AG09319 (cell line): ENCODE measurements at places on chromosomes 1 and 21.

DNA sequence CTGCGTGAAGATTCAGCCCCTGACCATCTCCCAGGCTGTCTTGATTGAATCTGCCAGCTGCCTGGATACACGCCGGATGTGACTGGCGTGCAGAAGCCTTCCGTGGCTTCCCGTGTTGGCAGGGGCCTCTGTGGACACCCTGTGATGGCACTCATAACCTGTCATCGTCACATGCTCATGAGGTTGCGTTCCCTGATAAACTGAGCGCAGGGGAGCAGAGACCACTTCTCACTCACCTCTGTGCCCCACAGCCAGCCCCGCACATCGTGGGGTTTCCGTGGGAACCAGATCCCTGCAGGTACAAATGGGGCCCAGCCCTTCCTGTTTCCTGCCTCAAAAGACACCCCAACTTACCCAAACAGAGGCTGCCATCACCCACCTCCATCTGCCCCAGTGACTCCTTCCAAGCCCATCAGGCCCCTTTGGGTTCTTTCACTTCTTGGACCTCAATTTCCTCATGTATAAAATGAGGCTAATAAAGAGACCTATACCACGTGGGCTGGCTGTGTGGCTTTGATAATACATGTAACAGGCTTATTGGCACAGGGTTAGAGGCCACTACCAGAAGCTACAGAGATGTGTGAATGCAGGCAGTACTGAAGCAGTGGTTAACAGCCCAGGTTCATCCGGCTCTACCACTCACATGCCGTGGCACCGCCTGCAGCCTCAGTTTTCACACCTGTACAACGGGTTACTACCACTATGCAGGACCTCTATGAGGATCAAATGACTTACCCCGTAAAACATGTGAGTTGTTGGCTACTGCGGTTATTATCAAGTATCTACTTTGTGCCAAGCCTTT is 23.6 kb downstream of the HTR6 start:
- DNase-seq = no peak

DNA sequence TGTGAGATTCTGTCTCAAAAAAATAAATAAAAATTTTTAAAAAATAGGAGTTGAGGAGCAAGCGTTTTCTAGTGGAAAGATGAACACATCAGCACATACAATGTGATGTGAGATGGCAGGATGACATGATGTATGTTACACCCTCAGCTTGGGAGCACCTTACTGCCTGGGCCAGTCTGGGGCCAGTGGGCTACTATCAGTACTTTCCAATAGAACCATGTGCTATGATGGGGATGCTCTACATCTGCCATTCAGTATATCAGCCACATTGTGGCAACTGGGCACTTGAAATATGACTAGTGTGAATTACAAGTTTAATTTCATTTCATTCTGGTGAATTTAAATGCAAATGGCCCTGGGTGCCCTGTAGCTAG is 156.0 kb downstream of the PGBD5 start:
- DNase-seq = no peak

- DNase-seq = no peak
These were observed 52.6 kb downstream of the RPS6KC1 start for GRCh38 chr1:213103377-213104306.

- no peak for DNase-seq
These were observed 66.5 kb downstream of the ST3GAL3 start for GRCh38 chr1:43773821-43774220.

- DNase-seq = no peak
These were observed 58.1 kb downstream of the PTPN14 start for GRCh38 chr1:214493126-214493796.
